Ascending aorta (tissue), 2 donors: ENCODE measurements at places on chromosomes 6 and 20.

DNA sequence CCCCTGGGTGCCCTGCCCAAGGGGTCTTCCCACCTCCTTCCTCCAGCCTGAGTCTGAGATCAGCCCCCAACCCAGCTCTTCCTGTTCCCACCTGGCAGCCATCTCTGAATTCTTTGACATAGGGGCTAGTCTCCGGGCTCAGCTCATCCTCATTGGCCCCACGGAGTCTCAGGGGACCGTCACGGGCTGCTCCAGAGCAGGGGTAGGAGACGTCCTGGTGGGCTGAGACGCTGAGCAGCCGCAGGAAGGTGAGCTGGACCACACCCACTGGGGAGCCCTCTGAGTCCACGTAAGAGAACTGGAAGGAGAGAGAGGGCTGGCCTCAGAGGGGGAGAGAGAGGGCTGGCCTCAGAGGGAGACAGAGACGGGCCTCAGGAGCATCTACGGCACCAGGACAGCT is 28.1 kb downstream of the COL11A2 start:
- no peak overlapping the region for H3K27ac ChIP-seq
- peaks cover 4% of the 10 kb centered on the region for H3K4me1 ChIP-seq
- H3K27me3 ChIP-seq: no peaks in the 10 kb centered on the region
- H3K36me3 ChIP-seq: no peaks in the 10 kb centered on the region

DNA sequence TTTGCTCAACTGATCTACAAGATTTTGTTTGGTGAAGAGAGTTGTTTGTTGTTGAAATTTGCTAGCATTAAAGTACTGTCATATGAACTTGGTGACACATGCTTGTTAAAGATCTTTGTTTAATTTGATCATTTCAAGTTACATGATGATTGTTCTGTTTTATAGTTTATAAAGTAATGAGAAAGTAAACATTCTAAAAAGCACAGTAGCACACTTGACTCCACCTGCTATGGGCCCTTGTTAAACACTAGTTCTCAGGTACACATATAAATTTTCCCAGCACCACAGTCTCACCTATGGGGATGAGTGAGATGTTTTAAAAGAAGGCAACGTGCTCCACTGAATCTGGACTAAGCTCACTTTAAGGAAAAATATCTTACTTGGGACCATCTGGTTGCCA is 14.1 kb downstream of the MCHR2 start:
- no peak overlapping the region for H3K4me3 ChIP-seq
- no peaks in the 10 kb centered on the region for H3K36me3 ChIP-seq
- no peaks in the 10 kb centered on the region for H3K27me3 ChIP-seq
- no peaks in the 10 kb centered on the region for H3K4me1 ChIP-seq

- H3K27me3 ChIP-seq: no peaks in the 10 kb centered on the region
- no peaks in the 10 kb centered on the region for H3K4me1 ChIP-seq
- H3K36me3 ChIP-seq: no peaks in the 10 kb centered on the region
- no peak for DNase-seq
These were observed 154.2 kb downstream of the ZFP64 start for GRCh38 chr20:52037370-52037769.

DNA sequence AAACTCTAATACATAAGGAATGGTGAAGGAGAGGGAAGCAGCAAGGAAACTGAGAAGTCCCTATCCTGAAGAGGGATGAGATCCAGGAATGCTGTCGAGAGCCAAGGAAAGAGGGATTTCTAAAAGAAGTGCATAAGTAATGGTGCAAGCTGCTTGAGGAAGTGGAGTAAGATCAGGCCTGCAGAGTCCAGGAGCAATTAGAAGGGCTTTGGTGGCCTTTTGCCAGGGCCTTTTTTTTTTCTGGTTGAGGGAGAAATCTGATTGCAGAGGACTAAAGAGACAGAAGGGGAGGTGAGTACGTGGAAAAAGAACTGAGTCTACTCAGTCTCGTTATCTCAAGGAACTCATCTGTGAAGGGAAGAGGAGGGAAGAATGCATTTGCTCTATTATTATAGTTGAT is 396.2 kb downstream of the UTRN start:
- H3K27me3 ChIP-seq: no peaks in the 10 kb centered on the region
- H3K27ac ChIP-seq: no peak overlapping the region
- no peaks in the 10 kb centered on the region for H3K36me3 ChIP-seq
- no peak for DNase-seq

- H3K4me3 ChIP-seq: no peak overlapping the region
- no peak for DNase-seq
- no peaks in the 10 kb centered on the region for H3K36me3 ChIP-seq
- no peaks in the 10 kb centered on the region for H3K27me3 ChIP-seq
- H3K4me1 ChIP-seq: no peaks in the 10 kb centered on the region
These were observed 62.3 kb downstream of the TRMT6 start for GRCh38 chr20:5888041-5888440.

- H3K4me3 ChIP-seq: no peak overlapping the region
- no peaks in the 10 kb centered on the region for H3K27me3 ChIP-seq
- no peaks in the 10 kb centered on the region for H3K4me1 ChIP-seq
These were observed 96.6 kb downstream of the CDKAL1 start for GRCh38 chr6:20630617-20631548.

- H3K36me3 ChIP-seq: no peaks in the 10 kb centered on the region
- no peak for DNase-seq
- H3K27me3 ChIP-seq: peaks cover 2% of the 10 kb centered on the region
These were observed 4.2 kb upstream of the RNF182 start for GRCh38 chr6:13920552-13920951.

DNA sequence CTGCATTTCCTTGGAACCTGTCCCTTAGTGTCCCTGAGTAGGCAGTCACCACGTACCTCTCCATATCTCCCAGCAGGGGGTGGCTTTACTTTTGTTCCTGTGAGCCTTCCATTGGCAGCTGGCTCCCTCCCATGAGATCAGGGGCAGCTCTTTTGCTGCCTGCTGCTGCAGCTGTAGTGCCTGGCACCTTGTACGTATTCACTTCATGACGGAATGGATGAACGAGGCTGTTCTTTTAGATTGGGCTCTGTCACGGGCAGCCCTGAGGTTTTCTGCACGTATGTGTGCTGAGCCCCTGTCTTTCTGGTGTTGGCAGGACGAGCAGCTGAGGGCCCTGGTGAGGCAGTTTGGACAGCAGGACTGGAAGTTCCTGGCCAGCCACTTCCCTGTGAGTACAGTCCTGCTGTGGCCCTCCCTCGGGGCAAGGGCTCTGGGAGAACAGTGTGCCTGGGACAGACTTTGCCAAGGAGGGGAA is 14.6 kb downstream of the MYBL2 start:
- H3K4me3 ChIP-seq: no peak overlapping the region
- no peaks in the 10 kb centered on the region for H3K4me1 ChIP-seq
- no peak for DNase-seq
- H3K27ac ChIP-seq: no peak overlapping the region

DNA sequence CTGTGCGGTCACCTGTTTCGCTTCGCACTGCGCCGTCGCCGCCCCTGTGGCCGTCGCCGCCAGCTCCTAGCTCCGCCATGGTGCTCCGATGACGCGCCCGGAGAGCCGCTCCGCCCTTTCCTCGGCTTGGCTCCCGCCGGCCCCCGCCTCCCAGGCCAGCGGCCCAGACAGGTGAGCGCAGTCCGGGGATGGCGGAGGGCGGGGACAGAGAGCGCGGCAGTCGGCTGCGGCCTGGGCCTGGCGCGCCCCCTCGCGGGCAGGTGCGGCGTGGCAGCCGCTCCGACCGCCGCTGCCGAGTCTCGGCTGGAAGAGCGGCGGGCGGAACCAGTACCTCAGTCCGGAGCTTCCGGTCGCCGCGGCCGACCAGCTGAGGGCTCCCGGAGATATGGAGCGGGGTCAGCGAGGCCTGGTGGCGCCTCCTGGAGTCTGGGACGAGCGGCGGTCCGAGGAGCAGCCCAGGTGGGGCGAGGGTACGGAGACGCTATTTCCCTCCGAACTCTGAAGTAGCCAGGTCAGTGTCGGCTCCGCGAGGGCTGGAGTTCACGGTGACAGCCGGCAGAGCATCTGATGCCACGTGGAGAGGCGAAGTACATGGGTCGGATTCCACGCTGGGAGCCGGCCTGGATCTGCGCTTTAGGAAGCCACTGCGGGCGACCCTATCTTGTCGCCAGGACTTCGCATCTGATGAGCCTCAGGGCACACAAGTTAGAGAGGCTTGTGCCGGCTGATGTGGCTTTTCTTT is at the start of gene MAP7:
TSS of gene MAP7 (minus strand) at position 93 of the 742 bp plus-strand sequence. CDS start at position 79, 14 bp downstream.
- H3K4me3 ChIP-seq: peak within 1 kb of the TSS; percentile 97
- no peak for DNase-seq
- peaks cover 8% of the 10 kb centered on the region for H3K36me3 ChIP-seq
- H3K27ac ChIP-seq: no peak within 1 kb of the TSS
- no peaks in the 10 kb centered on the region for H3K27me3 ChIP-seq

DNA sequence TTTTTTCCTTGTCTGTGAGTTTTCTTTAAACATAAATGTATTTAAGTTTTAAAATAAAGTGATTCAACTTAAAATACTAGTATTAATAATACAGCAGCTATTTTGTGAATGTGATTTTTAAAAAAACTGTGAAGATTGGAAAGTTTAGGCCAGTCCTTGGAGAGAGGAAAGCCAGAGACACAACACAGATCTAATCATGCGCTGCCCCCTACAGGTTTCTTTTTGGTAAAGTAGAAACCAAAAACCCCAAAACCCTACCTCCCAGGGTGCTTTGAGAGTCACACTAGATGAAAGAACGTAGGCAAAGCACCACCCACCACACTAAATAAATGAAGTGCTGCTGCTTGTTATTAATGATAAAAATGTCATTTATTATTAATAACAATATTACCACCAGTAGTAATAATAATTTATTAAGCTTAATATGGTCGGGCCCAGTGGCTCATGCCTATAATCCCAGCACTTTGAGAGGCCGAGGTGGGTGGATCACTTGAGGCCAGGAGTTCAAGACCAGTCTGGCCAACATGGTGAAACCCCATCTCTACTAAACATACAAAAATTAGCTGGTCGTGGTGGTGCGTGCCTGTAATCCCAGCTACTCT is 33.7 kb downstream of the SLC9A8 start:
- DNase-seq: no peak
- H3K27ac ChIP-seq: no peak overlapping the region
- no peak overlapping the region for H3K4me3 ChIP-seq
